Fibroblast of skin of left biceps (primary cell): ENCODE measurements at places on chromosomes 4 and X.

- peak; percentile 67 for DNase-seq
These were observed 116.1 kb downstream of the SPCS3 start for GRCh38 chr4:176435901-176436292.

GRCh38 chrX:119145241-119145653, 17.6 kb upstream of the KIAA1210 start:
- no peak for DNase-seq

GRCh38 chrX:150360331-150360730, 2.8 kb upstream of the MAMLD1 start:
- no peak for DNase-seq

DNA sequence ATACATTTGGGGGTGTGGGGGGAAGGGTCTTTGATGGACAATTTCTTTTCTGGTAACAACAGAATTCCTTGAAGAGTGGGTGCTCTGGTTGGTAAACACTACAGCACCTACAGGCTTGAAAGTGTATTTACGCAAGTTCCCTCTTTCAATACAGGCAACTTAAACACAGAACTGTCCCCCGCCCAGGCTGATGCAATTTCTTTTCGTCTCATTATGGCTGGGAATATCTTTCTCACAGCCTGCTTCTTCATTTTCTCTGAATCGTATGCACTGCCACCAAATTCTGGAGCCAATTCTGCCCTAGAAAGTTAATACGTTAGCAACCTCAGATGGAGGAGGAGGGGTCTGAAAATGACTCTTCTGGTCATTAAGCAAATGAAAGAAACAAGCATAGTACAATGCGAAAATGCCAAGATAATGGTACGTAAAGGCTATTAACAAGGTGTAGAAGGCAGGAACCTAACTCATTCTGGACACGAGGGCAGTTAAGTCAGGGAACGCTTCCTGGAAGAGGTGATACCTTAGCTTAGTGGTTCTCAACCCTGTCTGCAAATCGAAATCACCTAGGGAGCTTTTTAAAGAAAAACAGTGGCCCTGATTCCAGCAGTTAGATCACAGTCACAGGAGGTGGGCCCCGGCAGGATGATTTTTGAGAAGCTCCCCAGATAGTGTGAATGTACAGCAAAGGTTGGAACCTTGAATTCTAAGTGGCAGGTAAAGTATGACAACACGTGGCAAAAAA, 1.0 kb downstream of the AGA start:
- DNase-seq, result peak; percentile 50

DNA sequence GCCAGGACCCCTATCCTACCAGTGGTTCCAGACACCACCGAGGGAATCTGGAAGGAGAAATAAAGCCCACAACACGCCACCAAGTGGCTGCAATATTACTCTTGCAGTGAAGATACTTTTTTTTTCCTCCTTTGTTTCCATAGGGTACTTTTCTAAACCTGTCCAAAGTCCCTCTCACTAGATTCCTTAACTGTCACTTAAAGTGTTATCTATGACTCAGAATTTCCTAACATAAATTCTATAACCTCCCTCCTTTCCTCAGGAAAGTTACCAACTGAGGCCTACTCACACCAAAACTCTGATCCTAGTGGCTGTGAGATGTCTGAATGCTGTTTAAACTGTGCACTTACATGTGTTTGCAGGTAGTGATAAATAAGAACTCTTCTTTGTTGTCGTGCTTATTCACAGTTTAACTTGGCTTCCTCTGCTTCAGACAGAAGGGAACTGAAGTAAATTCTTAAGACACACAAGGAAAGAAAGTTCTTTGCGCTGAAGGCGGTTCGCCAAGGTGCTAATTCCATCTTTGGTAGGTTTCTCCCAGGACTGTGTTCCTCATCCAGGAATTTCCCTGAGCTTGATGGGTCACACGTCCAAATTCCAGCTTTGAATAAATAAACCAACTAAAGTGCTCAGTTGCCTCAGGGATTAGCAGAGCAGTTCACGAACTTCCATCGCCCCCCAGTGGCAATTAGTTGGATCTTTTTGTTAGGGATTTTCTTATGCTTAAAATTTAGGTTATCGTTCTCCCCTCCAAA, 10.7 kb upstream of the HCCS start:
- DNase-seq, result peak; percentile 51

DNA sequence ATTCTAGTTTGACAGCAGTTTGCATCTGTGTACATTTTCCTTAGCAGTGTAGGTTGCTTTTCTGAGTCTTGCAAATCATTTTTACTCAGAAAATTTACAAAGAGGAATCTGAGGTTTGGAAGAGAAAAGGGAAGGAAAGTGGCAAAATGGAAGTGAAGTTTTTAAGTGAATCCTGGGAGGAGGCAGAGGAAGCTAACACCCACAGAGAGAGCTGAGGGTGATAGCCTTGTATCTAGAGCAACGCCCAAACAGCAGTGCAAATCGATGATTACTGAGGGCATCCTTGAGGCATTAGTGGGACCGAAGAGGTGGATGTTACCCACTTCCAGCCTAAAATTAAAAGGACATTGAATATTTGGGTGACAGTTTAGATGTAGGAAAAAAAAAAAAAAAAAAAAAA, 31.8 kb downstream of the KLF3 start:
- DNase-seq, result no peak

DNA sequence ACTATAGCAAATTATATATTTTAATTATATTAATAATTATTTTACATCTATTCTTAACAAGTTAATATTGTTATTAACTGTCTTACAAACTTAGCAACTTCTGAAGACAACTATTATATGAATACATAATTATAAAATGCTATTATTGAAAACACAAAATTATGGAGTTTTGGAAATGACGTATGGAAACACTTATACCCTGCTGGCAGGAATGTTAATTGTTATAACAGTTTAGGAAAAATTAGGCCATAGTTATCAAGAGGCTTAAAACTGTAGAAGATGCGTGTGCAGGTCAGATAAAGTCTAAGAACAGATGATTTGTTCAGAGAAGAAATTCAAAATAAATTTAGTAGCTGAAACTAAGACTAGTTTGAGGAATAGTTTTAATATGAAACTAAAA, 211.7 kb downstream of the FAT4 start:
- no peak for DNase-seq

- no peak for DNase-seq
These were observed 743.5 kb upstream of the MAGEB2 start for GRCh38 chrX:29471829-29472228.

DNA sequence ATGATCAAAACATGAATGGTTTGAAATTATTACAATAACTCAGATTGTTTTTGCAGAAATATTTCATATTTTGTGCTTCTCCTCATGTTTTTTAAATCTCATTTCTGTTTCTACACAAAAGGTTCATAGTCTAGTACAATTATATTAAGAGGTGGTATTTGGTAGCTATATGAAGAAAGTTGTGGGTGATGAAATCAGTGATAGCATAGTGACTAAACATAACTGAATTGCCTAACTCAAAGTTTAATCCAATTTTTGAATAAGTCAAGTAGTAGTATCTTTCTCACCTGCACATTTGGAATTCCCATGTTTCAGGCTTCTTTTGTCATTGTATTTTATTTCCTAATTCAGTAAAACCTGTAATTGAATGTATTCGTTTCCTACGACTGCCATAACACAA, 648.7 kb downstream of the GRID2 start:
- DNase-seq, result no peak

GRCh38 chr4:140764785-140765392, 8.7 kb upstream of the TBC1D9 start:
- DNase-seq, result no peak

DNA sequence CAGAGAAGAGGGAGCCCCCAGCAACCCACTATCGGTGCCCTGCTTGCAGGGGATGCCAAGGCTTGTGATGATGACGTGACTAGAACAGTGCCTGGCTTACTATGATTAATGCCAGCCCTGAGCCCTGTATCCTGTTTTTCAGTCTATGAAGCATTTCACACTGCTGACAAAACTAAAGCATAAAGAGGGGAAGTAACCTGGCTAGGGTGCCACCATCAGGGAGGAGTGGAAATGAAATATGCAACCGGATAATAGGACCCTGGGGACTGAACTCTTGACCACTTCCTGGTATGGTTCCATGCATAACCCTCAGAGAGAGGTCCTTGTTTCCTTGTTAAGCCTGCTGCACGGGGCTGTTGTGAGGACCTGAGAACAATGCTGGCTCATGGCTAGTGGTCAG, 50.3 kb downstream of the MED28 start:
- no peak for DNase-seq

- DNase-seq, result no peak
These were observed 29.0 kb downstream of the LRBA start for GRCh38 chr4:150986085-150986484.

- no peak for DNase-seq
These were observed 104.4 kb downstream of the UCHL1 start for GRCh38 chr4:41360921-41361793.

GRCh38 chrX:123846577-123847038, 13.2 kb upstream of the XIAP start:
- DNase-seq, result no peak

GRCh38 chr4:99120501-99120900, 23.6 kb downstream of the ADH4 start:
- no peak for DNase-seq

- no peak for DNase-seq
These were observed 336.4 kb upstream of the NOCT start for GRCh38 chr4:138678985-138679746.

DNA sequence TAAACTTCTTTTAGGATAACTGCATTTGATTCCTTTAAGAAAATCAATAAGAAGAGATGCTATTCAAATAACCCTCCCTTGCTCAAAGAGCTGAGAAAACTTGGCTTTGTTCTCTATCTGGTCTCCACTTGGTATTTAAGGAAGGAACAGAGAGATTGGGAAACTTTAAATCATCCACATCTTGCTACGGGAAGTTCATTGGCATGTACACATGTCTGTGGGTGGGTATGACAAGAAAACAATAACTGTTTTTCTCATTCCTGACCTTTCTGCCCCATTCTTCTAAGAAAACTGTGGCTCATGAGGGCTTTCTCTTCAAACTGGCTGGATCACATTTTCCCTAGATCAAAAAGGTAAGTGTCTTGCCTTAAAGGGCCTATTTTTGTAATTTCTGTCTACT, 6.0 kb downstream of the SEL1L3 start:
- no peak for DNase-seq

DNA sequence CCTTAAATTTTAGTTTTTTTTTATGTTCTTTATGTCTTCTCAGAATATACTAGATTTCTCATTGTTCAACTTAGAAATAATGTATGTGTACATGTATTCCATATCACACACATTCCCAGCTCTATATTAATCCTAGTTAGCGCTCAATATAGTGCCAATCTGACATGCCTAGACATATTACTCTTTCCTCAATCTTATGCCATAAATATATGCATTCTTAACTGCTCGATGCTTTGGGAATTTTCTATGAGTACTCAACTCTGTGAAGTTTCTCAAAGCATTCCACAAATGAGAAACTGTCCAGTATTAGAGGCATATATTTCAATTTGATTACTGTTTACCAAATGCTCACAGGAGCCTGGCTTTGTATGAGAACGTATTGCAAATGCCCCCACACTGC, 231.2 kb upstream of the VEGFC start:
- no peak for DNase-seq

- DNase-seq, result peak; percentile 30
These were observed 34.9 kb downstream of the NOCT start for GRCh38 chr4:139050446-139050845.

- DNase-seq, result peak; percentile 11
These were observed 40.7 kb downstream of the FANCB start for GRCh38 chrX:14832151-14832550.

DNA sequence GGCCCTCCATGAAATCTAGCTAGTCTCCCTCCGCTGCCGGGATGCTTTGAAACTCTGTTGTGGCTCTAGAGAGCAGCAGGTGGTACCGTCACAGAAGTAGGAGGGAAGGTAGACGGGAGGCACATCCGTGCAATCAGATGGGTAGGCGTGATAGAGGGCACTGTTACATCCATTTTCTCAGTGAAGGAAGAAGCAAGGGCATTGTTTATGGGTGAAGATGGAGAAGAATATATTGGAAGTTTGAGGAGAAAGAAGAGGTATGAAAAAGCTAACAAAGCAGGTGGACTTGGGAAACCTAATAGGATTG, 1.3 kb downstream of the ANAPC4 start:
- DNase-seq, result no peak

DNA sequence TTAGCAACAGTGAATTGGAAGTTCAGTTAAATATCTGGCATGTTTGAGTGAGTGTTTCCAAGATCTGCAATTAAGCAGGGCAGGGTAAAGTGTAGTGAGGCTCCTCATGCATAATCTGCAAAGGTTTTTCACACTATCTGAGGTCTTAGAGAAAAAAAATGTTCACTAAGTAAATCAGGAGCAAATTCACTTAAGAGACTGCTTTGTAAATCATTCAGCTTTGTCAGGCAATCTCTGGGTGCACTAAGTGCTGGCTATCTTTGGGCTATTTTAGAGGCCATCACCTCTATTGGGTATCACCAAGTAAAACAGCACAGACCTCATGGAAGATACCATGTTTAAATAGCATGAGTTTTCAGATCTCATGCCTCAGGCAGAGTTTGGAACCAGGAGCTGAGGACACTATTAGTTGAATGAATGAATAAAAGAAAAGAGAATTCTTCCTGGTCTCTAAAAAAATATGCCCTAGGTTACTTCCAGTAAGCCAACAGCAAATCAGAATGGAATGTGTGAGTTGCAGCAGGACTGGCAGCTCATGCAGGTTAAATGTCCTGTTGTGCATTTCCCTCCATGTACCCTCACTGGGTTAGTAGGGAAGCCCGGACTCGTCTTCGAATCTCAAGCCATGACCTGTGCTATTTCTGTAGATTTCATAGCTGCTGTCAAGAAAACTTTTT, 195.3 kb downstream of the KCNIP4 start:
- DNase-seq, result no peak

DNA sequence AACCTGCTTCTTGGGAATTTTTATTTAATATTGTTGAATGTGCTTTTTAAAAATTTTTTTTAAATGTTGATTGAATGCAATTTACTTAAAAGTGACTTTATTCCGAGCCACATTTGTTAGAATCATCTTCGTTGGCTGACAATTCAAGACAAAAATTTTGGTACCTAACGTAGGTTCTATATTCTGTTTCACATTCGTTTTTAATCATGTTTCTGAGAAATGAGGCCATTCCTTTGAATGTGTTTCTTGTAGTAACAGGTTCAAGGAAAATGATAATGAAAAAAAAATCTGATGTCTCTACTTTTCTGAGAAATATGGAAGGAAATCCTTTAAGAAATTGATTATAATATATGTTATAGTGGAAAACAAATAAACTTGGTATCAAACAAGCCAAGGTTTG, 92.3 kb upstream of the DCLK2 start:
- DNase-seq, result no peak

GRCh38 chr4:137738375-137738990, 206.2 kb upstream of the PCDH18 start:
- peak; percentile 10 for DNase-seq

DNA sequence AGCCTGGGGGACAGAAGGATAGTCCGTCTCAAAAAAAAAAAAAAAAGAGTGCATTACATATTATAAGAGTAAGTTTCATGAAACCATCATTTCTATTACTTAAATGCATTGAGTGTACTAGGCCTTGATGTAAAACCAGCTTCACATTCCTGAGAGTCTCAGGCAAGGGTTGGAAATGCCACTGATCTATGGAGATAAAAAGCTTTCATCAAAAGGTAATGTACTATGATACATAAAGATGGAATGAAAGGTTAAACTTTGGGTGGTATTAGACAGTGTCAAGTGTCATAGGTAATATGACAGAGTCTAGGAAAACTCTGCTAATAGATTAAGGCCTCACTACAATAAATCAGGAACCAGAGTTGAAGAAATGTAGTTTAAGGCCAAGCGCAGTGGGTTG, 7.4 kb downstream of the CFAP97 start:
- DNase-seq, result no peak
